ENCODE measurements at places on chromosomes 13 and 19.

GRCh38 chr19:30781047-30781446, 408.9 kb downstream of the ZNF536 start:
- no peak for DNase-seq

- DNase-seq, result no peak
Measured at GRCh38 chr13:51894239-51894638, 32.5 kb downstream of the CCDC70 start.

- DNase-seq, result no peak
Measured at GRCh38 chr19:40607311-40608239, 6.4 kb downstream of the LTBP4 start.

- no peak for DNase-seq
Measured at GRCh38 chr19:1166872-1167573, 7.0 kb downstream of the SBNO2 start.

- no peak for DNase-seq
Measured at GRCh38 chr19:43755256-43755801, 567 bp upstream of the SMG9 start.

- no peak for DNase-seq
Measured at GRCh38 chr13:65889368-65889767, 1340.8 kb downstream of the PCDH9 start.

- DNase-seq, result no peak
Measured at GRCh38 chr13:97276862-97277269, 54.7 kb downstream of the MBNL2 start.

DNA sequence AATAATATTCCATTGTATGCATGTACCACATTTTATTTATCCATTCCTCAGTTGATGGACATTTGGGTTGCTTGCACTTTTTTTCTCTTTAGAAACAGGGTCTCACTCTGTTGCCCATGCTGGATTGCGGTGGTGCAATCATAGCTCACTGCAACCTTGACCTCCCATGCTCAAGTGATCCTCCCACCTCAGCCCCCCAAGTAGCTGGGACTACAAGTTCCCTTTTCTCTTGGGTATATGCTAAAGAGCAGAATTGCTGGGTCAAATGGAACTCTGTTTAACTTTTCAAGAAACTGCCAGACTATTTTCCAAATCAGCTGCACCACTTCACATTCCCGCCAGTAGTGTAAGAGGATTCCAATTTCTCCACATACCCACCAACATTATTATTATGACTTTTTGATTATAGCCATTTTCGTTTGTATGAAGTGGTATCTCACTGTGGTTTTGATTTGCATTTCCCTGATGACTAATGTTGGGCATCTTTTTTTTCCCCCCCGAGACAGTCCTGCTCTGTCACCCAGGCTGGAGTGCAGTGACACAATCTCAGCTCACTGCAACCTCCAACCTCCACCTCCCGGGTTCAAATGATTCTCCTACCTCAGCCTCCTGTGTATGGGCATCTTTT, 7.6 kb upstream of the IPO5 start:
- DNase-seq, result no peak

GRCh38 chr19:47661611-47662010, 51.6 kb upstream of the EHD2 start:
- DNase-seq, result no peak

- DNase-seq, result no peak
Measured at GRCh38 chr19:4969292-4969771, 419 bp downstream of the KDM4B start.

DNA sequence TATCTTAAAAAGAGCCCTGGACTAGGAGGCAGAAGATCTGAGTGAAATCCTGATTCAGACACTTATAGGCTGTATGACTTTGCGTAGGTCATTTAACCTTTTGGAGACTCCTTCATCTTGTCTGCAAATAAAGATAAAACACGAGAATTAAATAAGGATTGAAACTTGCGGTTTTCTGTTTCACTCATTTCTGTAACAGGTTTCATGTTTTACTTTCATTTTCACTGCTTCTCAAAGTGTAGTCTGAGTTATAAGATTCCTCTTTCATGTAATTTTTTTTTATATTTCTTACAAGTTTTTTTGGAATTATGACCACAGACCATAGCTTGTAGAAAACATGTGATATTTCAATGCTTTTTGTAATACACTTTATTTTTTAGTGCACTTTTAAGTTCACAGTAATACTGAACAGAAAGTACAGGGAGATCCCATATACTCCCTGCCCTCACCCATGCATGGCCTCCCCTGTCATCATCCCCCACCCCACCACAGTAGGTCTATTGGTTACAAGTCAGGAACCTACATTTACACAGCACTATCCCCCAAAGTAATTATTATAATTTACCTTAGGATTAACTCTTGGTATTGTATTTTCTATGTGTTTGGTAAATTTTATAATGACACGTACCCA, 174.6 kb downstream of the ITGBL1 start:
- DNase-seq, result no peak

Data from cerebellar nuclear complex (tissue), 1 donor.